Pancreas (tissue), 10 donors: ENCODE measurements at places on chromosomes 12 and 14. TPM values are rescaled to one million over a fixed set of nuclear protein-coding genes. Genes with fewer than 3 reads are reported as not detected.

DNA sequence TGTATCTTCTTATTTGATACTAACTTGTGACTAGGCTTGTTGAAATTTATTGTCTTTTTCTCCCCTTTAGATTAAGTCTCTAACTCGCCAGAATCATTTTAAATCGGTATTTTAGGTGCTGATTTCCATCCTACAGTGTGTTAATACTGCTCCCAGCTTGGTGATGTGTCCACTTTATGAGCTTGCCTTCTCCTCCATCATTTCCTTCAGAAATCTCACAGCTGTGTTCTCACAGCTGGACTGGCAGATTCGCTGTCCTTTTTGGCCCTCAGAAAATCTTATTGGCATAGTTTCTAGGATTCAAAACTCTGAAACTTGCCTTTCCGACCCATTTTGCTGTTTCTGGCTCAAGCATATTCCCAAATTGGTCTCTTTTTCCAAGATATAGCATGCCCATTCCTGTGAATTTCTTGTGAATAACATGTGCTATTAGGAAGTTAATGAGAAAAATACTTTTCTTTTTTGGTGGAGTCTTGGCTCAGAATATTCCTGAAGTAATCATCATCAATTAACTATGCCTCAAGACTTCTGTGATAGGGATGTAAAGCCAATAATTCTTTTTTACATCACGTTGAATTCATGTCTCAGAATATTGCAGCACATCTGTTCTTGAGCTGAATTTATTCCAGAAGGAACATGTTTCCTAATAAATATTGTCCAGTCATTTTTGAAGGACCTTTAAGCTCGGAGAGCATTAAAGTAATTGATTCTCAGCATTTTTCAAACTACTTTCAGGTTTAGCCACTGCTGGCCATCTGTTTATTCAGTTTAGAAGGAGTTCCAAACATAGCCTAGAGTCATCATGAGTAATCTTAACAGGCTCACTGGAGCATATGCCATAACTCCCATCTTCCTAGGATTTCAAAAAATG, 50.0 kb upstream of the USP44 start:
- DNase-seq = no peak

GRCh38 chr12:114319422-114319821, 86.5 kb downstream of the TBX5 start:
- no peak for DNase-seq

- no peak for DNase-seq
These were observed 402.1 kb downstream of the AACS start for GRCh38 chr12:125467363-125467762.

GRCh38 chr12:1993341-1993740, 10.9 kb downstream of the DCP1B start:
- no peak for DNase-seq

The OR6C2 gene
- total RNA-seq = not detected

The JAG2 gene
- total RNA-seq = 11.0 TPM

The SERPINA10 gene
- total RNA-seq = 0.39 TPM

The SERPINA9 gene
- total RNA-seq = not detected
